Smooth muscle cell of the umbilical artery (primary cell): ENCODE measurements at places on chromosomes 12 and 14. TPM values are rescaled to one million over a fixed set of nuclear protein-coding genes. Genes with fewer than 3 reads are reported as not detected.

RERG gene
- total RNA-seq, result 0.14 and 0.30 TPM in 2 replicates

FAM90A1 gene
- total RNA-seq, result under 0.01 and 0.09 TPM in 2 replicates

PTPRQ gene
- total RNA-seq, result 2.4 and 2.9 TPM in 2 replicates

PPFIA2 gene
- 0.42 TPM in 1 of 2 replicates, not detected in the other for total RNA-seq

CCNT1 gene
- 29.4 and 32.9 TPM in 2 replicates for total RNA-seq

LMNTD1 gene
- 0.51 TPM in 1 of 2 replicates, not detected in the other for total RNA-seq

TROAP gene
- 0.89 and 5.0 TPM in 2 replicates for total RNA-seq

APOF gene
- not detected in 2 replicates for total RNA-seq

MIP gene
- total RNA-seq, result not detected in 2 replicates

TRIM9 gene
- under 0.01 and 0.14 TPM in 2 replicates for total RNA-seq

SAMD15 gene
- 0.88 and 1.8 TPM in 2 replicates for total RNA-seq

HHIPL1 gene
- total RNA-seq, result 7.7 and 11.1 TPM in 2 replicates

ESR2 gene
- under 0.01 and 0.09 TPM in 2 replicates for total RNA-seq

EID3 gene
- 7.1 and 12.1 TPM in 2 replicates for total RNA-seq

SRRM4 gene
- under 0.01 TPM in 1 of 2 replicates, not detected in the other for total RNA-seq

APOLD1 gene
- total RNA-seq, result 3.0 and 4.5 TPM in 2 replicates

LRTM2 gene
- not detected in 2 replicates for total RNA-seq

ASPG gene
- not detected in 2 replicates for total RNA-seq

TMEM253 gene
- not detected in 2 replicates for total RNA-seq
